Activated naive CD4-positive, alpha-beta T cell (primary cell): ENCODE measurements at places on chromosomes 3 and 15.

- DNase-seq = no peak
Observed at GRCh38 chr15:96720251-96720650, 389.8 kb downstream of the NR2F2 start.

GRCh38 chr3:186375443-186375842 is 13.4 kb upstream of the DGKG start:
- no peak for DNase-seq

DNA sequence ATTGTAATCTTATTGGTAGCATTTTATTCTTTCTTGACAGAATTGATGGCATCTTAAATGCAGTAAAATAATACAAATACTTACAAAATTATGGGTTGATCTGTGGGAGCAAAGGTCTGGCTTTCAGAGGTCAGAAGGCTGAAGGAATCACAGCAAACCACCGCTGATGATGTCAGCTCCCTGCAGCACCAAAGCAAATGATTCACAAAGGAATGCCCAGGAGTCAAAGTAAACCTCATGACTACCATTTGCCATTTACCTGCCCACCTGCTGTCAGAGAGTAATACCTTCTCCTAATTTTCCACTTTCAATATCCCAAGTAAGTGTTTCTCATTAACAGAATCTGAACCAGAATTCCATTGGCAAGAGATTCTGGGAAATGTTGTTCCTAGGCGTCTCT is 46.1 kb downstream of the CPA3 start:
- no peak for DNase-seq

DNA sequence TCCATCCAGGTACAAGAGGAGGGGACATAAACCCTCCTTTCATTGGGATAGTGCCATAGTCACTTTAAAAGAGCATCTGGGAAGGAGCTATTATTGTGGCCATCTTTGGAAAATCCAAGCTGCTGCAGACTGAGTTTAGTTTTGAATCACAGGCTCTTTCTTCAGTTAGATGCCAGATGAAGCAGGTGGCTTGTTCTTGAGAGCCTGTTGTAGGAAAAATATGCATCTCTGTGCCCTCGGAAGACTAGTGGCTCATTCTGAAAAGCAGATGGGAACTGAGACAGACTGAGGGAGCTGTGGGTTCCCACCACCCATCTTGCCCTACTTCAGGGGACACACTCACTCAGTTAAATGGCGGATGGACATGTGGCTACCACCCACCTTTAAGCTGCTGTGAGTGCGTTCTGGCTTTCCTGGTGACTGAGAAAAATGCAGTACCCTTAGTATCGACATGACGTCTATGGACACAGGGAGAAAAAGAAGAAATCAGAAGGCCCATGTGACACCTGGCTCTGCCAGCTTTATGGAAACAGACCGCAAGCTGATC is 50.2 kb downstream of the RARB start:
- DNase-seq = no peak

GRCh38 chr3:3683261-3683660 is 116.0 kb upstream of the LRRN1 start:
- DNase-seq = no peak

DNA sequence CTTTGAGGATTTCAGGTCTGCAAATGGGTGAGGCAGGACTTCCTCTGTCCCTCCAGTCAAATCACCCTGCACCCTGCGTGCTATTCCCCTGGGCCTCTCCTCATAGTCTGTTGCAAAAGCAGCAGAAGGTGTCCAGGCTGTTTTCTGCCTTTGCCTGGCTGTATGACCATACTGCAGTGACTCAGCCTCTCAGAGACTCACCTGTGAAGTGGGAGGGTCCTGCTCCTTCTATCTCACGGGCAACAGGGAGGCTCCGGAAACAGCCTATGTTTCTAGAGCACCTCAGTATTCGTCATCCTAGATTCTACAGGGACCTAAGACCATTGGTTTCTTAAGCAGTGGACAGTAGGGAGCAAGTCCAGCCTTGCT is 216.4 kb downstream of the TLE3 start:
- DNase-seq = no peak

DNA sequence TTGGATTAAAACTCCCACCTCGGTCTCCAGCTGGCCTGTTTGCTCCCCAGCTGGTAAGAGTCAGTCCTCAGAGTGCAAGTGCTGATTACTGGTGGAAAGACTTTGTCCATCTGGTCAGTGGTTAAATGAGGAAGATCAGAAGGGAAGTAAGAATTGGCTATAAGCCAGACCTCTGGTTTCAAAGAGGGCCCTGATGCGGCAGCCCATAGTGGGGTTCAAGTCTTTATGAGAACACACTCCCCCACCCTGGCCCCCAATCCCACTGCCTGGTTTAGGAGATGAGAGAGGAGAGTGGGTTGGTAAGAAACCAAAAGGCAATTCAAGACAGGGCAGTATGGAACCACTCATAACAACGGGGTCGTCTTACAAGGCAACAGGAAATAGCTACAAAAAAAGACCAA is 65.0 kb downstream of the FRMD4B start:
- DNase-seq = no peak

DNA sequence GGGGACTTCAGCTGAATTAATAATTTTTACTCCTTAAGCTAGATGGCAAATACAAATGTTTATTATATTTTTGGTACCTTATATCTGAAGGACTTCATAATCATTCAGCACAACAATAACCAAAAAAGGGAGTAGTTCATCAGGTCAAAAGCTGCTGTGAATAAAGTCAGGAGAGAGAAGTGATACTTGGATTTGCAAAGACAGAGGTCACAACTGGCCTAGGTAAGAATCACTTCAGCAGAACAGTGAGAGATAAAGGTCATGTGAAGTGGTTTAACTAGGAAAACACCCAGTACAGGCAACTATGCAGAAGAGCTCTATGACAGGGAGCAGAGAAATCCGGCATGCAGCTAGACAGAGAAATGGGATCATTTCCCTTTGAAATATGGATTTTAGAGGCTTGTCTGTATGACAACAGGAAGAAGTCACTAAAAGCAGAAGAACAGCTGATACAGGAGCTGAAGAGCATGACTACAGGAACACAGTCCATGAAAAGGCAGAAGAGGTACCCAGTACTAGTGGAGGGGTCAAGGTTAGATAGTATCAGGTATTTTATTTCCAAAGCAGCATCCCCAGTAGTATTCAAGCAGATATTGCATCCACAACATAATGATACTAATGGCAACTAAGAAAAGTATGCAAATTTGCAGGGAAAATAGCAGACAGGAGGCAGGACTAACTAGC is 25.7 kb downstream of the ZMAT3 start:
- no peak for DNase-seq

DNA sequence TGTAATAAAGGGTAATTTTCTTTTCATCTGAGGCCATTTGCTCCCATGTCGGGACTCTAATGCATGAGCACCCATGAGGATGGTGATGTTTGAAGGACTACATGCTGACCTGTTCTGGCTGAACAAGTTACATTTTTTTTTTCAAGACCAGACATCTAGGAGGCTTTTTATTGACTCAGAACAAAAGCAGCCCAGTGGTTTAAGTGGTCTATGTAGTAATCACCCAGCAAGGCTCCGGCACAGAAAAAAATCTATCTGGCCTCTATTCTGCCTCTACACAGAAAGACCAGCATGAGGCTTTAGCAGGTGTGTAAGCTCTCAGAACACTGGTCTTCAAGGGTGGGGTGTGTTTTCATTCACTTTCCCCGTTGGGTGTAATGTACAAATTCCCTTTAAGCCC is 95.1 kb upstream of the ZBED2 start:
- DNase-seq = no peak

DNA sequence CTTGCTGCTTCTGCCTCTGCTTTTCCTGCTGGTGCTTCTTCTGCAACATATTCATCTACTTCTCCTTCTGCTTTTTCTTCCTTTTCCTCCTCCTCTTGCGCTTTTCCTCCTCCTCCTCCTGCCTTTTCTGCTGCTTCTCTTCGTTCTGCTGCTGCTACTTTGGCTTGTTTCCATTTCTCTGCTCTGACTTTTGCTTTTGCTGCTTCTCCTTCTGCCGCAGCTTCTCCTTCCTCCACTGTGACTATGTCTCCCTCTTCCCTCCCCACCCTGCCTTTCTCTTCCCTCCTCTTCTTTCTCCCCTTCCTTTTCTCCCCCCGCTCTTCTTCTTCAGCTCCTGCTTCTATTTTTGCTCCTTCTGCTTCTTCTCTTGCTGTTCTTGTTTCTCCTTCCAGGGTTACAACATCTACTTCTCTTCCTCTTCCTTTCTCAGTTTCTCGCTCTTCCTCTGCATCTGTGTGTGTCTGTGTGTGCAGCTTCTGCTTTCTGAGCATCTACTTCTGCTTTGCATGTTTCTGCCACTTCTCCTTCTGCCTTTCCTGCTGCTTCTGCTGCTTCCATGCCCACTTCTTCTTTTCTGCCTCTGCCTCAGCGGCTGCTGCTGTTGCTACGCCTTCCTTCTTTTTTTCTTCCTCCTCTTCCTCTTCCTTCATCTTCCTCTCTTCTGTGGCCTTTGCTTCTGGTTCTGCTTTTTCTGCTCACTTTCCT is 51.4 kb downstream of the FAM43A start:
- DNase-seq = no peak

GRCh38 chr15:39250460-39251186 is 330.3 kb upstream of the THBS1 start:
- no peak for DNase-seq

GRCh38 chr3:128992926-128993460 is 883 bp downstream of the CFAP92 start:
- DNase-seq = no peak

GRCh38 chr3:195802795-195803194 is 8.9 kb downstream of the MUC4 start:
- DNase-seq = no peak

DNA sequence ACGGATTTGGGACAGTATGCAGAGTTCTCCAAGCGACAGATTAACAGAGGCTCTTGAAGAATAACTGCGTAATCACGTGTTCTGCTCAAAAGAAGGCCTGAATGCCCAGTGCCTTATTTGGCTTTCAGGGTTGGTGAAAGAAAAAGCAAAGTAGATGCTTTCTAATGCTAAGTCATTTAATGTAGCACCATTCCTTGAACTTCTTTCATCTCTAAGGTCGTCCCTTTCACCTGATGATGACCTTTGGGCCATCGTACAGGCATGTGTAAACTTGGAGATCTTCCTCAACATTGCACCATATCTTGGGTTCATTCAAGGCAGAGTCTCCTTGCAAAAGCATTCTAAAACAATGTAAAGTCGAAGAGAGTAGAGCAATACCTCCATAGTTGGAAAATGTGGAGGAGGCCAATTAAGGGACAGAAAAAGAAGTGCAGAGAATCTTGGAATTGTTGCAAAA is 48.9 kb downstream of the TMEM44 start:
- no peak for DNase-seq

GRCh38 chr15:58842713-58843396 is 71.8 kb downstream of the MINDY2 start:
- no peak for DNase-seq
